A549 treated with AZD2906 at 1 μM for 4 hours (cell line): ENCODE measurements at places on chromosomes 13 and 19. TPM values are rescaled to one million over a fixed set of nuclear protein-coding genes. Genes with fewer than 3 reads are reported as not detected.

Gene DOCK6
- 6.4 to 10.3 TPM (median 9.5 TPM) in 5 replicates for total RNA-seq

Gene SPRED3
- total RNA-seq, result 1.9 to 2.8 TPM (median 2.2 TPM) in 5 replicates

Gene EID2
- 32.7 to 45.7 TPM (median 42.6 TPM) in 5 replicates for total RNA-seq

Gene KIR2DL4
- total RNA-seq, result not detected in 5 replicates

Gene CPAMD8
- 0.06 to 0.23 TPM (median 0.17 TPM) in 4 of 5 replicates, not detected in the other for total RNA-seq
